NCI-H748 treated with DMSO at 0.1 percent for 48 hours (cell line): ENCODE measurements at places on chromosomes 16 and 17.

- DNase-seq = peak; percentile 1
These were observed 51.5 kb upstream of the MGAT5B start for GRCh38 chr17:76816590-76817135.

- DNase-seq = no peak
These were observed 21.4 kb downstream of the CCDC102A start for GRCh38 chr16:57514791-57515600.

DNA sequence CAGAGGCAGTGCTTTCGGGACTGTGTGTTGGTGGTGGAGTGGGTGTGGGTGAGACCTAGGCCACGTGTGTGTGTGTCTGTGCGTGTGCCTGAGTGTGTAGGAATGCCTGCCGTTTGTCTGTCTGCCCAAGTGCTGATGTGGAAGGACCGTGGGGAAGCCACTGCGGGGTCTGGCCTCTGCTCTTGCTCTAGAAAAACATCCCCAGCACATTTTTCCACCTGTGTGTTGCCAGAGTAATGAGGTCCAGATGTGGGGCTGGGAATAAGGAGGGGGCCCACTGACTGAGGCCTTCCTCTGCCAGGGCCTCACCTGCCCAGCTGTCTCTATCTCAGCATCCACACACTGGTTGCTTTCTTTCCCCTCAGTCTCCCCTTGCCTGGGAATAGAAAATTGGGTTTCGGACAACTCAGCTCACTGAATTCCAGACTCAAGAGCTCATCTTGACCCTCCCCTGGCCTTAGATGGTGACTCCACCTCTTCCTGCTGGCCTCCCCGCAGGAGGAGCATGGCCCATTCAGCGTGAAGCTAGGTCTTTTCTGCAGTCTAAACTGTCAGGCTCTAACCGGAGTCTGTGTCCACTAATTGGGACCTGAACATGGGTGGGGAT lies 7.6 kb downstream of the SGCA start:
- no peak for DNase-seq

- DNase-seq = peak; percentile 17
These were observed 621 bp upstream of the CSHL1 start for GRCh38 chr17:63911657-63912100.

DNA sequence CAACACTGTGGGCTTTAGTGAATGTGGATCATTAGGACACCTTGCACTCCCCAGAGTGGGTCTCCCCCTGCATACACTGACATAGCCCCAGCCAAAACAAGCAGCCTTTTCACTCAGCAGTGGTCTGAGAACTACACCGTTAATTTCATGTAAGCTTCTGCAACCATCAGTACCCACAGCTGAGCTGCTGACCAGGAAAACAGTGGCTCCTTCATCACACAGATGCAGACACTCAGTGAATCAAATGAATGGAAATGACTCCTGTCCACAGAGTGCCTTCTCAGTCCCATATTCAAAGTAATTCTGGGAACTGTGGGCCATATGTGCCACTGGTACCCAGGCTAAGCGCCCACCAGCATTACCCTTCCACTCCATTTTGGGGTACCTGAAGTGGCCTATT lies 39.3 kb upstream of the NOL11 start:
- no peak for DNase-seq

GRCh38 chr17:57747221-57748017 lies 2.3 kb upstream of the CCDC182 start:
- peak; percentile 75 for DNase-seq

DNA sequence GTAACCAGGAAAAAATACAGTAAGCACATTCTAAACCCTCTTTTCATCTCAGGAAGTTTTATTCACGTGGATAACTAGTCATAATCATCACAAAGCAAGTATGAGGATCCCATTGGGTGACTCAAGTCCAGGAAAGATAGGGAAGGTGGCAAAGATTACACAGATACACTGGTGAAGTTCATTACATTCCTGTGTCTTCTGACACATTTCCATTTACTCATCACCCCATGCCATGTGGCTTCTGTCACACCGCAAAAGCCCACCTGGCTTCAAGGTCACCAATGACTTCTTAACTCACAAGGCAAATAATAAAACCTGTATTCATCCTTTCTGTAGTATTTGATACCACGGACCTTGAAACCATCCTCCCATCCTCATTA lies 17.0 kb downstream of the HS3ST3A1 start:
- no peak for DNase-seq

GRCh38 chr17:28940675-28941074 lies 10.6 kb downstream of the PHF12 start:
- no peak for DNase-seq

GRCh38 chr17:75979705-75980187 lies 706 bp downstream of the TEN1 start:
- no peak for DNase-seq

GRCh38 chr16:30964574-30965226 lies 7.1 kb downstream of the SETD1A start:
- no peak for DNase-seq

DNA sequence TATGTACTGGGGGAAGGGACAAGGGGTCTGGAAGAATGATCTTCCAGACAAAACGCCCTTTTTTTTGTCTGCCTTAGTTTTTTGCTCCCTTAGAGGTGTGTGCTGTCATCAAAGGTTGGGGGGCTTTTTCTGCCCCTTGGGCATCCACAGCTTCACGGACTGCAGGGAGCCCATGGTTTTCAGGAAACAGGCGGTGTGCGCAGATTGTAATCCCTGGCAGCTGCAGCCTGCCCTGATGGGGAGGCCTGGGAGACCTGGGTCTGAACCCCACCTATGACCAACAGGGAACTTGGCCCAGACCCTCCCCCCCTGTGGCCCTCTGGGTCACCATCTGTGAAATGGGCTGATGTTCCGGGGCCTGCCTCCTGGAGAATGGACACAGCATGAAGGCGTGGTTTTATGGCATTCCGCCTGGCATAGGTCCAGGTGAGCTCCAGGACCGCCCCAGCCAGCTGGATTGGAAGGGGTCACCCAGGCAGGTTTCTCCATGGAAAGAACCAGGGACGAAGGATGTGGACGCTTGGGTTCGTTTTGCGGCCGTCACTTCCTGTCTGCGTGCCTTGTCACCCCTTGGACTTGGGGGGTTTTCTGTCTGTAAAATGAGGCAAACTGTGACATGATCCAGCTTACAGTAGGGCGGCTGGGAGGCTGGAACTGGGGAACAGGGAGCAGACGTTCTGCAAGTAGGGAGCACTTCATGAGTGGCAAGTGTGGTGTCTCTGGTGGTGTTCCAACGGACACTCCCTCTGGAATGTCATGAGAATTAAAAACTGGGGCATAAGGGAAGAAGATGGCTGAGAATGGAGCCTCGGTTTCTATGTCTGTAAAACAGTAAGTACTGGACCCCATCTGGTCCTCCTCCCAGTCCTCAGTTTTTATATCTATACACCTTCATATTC lies 1.5 kb downstream of the CPNE2 start:
- DNase-seq = no peak

DNA sequence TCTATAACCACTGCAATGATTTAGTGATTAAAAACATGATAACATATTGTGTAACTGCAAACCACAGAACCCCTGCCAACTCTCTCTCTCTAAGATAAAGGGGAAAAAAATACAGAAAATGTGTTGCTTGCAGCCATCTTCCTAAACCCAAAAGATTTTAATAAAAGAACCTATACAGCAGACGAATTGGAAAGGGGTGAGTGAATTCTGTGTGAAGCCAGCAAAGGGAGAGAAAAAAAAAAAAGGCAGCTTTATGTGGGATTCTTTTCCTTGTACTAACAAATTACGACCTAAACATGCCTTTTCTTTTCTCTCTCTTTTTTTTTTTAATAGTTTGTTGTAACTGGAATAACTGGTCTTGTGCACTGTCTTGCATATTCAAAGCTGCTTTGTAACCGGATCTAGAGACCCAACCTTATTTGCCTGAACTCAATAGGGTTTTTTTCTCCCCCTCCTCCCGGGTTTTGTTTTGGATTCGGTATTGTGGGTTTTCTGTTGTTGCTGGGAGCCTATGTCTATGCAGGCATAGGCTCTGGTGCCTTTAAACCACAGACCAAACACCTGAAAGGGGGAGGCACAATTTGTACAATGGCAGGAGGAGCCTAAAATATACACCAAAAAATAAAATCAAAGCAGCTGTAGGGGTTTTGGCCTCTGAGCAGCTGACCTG lies 7.0 kb upstream of the ZFHX3 start:
- peak; percentile 38 for DNase-seq

DNA sequence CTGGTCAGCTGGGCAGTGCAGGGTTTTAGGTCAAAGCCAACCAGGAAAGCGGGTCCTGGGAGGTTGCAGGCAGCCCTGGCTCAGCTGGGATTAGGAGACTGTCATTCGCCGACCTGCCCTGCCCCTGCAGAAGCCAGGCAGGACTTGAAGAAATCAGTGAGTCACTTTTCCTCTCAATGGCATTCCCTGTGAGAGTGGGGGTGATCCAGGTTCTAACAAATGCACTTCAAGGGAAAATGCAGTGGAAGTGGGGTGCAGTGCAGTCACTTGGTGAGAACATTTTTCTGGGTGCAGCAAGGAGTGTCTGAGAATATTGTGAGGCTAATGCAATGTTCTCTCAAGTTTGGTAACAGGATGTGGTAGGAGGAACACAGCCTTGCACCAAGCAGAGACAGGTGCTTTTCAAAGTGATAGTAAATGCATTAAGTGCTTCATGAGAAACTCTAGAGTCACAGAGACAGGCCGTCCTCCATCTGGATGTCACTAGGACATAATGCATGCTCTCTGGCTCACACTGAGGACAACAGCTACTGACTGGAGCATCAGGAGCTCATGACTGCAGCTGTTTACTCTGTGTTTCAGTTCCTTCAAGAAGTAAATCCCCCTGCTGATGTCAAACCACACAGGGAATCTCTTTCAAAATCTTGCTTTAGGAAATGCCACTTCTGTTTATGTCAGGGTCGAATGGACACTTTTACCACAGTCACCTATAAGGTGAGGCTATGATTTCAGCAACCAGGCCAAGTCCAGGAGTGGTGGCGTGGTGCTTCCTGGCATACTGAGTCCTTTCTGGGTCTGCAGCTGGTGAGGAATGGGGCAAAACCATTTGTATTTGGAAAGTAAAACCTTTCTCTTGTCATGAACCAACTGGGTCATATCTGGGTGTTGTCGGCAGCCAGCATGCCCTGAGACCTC lies 16.7 kb downstream of the CDK5R1 start:
- no peak for DNase-seq

DNA sequence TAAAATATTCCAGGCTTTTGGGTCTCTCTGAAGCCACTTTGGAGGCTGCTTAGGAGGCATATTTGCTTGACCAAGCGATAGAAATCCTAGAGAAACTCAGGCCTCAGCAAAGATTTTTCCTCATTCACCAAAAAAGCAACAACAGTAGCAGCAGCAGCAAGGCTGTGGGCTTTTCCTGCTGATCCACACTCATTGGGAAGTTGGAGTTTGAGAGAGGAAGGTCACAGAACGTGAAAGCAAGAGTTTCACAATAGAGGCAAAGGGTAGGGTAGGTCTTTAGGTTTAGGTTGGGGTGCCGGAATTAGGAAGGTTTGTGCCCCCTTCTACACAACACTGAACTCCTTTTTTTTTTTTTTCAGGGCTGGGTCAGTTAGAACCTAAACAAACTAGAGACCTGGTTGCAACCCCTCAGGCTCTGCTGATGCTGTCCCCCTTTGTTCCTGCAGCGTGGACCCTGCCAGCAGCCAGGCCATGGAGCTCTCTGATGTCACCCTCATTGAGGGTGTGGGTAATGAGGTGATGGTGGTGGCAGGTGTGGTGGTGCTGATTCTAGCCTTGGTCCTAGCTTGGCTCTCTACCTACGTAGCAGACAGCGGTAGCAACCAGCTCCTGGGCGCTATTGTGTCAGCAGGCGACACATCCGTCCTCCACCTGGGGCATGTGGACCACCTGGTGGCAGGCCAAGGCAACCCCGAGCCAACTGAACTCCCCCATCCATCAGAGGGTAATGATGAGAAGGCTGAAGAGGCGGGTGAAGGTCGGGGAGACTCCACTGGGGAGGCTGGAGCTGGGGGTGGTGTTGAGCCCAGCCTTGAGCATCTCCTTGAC lies 2.0 kb downstream of the TMUB2 start:
- DNase-seq = no peak

GRCh38 chr16:67580202-67580601 lies 17.9 kb downstream of the CTCF start:
- no peak for DNase-seq

GRCh38 chr16:8948831-8949230 lies 14.9 kb downstream of the USP7 start:
- no peak for DNase-seq

DNA sequence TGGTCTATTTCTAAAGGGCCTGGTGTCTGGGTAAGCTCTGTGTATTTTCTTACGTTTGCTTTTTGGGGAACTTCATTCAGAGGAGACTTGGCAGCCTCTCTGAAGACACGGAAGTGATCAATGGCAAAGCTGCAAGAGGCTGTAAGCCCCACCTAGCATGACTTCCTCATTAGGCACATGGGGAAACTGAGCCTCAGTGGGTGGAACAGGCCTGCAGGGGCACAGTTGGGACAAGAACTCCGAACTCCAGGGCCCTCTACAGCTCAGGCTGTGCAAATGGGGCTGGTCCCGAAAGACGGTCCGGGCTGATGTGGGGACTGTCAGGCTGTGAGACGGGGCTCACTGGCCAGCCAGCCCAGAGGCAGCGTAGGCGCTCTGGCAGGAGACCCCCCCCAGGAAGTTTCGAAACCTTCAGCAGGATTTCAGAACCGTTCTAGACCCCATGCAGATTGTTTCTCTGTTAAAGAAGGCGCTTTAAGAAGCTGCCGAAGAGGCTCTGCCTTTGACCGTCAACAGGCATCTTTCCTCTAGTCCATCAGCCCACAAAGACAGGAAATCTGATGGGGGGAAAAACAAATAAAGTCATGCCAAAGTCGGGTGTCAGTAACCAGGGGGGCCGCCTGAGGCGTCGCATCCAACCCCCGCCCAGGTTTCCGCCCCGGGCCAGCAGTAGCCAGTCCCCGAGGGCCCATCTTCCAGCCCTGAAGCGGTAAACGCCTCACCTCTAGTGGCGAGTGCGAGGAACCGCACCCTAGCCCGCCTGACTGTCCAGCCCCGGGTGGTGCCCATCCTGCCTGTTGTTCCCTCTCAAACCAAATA lies 79.8 kb upstream of the TBC1D3K start:
- DNase-seq = no peak

DNA sequence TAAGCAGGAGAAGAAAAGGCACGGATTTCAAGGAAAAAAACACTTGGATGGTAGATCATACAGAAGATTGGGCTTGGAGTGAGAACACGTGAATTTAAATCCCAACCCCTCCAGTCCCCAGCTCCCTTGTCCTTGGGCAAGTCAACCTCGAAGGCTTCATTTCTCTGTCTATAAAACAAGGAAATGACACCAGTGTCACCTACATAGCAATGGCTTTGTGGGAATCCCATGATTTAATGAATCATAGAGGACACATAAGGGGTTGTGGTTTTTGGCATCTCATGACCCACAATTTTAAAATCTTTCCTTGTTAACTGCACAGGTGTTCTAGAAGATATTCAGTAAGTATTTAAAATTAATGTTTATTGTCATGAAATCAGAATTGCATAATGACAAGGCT lies 8.2 kb upstream of the CCL2 start:
- DNase-seq = no peak

GRCh38 chr16:28563218-28563617 lies 9.5 kb downstream of the SGF29 start:
- DNase-seq = no peak

- DNase-seq = no peak
These were observed 131.3 kb downstream of the KCNJ18 start for GRCh38 chr17:21823643-21824042.

- no peak for DNase-seq
These were observed 2.1 kb upstream of the ZSCAN10 start for GRCh38 chr16:3101018-3101840.
